ENCODE measurements at places on chromosomes 7 and 10. TPM values are rescaled to one million over a fixed set of nuclear protein-coding genes. Genes with fewer than 3 reads are reported as not detected.
A peak's percentile ranks its signal among the peaks of the same experiment; 100 is the strongest.

The KLLN gene
- 0.52 TPM for polyA plus RNA-seq

The VWDE gene
- polyA plus RNA-seq: not detected

DNA sequence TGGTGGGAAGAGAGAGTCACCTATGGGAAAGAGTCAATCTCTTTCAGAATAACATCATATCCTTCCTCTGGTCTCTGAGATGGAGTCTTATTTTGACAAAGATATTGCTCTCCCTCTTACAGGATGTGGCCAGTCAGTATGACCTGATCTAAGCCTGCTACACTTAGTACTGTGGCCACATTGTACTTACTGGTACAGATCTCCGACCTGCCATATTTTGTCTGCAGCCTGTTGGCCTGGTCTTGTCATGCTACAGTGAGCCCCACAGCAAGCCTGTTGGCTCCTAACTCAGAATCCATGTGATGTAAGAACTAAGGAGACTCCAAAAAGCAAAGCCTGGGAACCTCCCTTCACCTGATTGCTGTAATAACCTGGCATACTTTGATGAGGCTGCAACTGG, 377.8 kb downstream of the SFMBT2 start:
- DNase-seq: no peak

The LMTK2 gene
- polyA plus RNA-seq: 2.9 TPM

GRCh38 chr10:73509695-73510094, 13.9 kb upstream of the PPP3CB start:
- no peak for DNase-seq

DNA sequence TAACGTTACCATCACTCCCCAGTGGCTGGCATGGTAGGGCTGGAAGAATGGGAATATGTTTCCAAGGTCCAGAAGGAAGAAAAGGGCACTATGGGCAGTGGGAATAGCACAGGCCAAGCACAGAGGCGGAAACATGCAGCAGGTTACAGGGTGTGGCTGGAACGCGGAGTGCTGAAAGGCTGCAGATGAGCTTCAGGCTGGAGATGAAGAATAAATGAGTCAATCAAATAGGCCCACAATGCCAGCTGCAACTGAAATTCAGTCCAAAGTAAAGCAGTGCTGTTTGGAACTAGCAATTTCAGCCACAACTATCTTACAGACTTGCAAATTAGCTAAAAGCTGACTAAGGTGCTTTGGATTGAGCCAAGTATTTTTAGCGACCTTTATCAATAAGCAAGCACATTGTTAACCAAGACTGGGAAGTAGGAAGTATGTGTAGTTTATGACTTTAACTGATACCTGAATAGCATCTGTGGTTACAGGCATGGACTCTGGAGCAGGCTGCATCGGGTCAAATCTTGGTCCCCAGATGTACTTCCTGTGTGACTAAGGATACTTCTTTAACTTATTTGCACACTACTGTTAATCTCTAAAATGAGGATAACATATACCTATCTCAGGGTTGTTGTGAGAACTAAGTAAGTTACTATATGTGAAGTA, 77.5 kb upstream of the CTTNBP2 start:
- no peak for DNase-seq

The NME8 gene
- 1.5 TPM for polyA plus RNA-seq

DNA sequence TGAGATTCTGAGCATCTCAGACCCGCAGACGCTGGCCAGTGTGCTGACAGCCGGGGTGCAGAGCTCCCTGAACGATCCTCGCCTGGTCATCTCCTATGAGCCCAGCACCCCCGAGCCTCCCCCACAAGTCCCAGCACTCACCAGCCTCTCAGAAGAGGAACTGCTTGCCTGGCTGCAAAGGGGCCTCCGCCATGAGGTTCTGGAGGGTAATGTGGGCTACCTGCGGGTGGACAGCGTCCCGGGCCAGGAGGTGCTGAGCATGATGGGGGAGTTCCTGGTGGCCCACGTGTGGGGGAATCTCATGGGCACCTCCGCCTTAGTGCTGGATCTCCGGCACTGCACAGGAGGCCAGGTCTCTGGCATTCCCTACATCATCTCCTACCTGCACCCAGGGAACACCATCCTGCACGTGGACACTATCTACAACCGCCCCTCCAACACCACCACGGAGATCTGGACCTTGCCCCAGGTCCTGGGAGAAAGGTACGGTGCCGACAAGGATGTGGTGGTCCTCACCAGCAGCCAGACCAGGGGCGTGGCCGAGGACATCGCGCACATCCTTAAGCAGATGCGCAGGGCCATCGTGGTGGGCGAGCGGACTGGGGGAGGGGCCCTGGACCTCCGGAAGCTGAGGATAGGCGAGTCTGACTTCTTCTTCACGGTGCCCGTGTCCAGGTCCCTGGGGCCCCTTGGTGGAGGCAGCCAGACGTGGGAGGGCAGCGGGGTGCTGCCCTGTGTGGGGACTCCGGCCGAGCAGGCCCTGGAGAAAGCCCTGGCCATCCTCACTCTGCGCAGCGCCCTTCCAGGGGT, 703 bp downstream of the RBP3 start:
- DNase-seq: peak; percentile 71

DNA sequence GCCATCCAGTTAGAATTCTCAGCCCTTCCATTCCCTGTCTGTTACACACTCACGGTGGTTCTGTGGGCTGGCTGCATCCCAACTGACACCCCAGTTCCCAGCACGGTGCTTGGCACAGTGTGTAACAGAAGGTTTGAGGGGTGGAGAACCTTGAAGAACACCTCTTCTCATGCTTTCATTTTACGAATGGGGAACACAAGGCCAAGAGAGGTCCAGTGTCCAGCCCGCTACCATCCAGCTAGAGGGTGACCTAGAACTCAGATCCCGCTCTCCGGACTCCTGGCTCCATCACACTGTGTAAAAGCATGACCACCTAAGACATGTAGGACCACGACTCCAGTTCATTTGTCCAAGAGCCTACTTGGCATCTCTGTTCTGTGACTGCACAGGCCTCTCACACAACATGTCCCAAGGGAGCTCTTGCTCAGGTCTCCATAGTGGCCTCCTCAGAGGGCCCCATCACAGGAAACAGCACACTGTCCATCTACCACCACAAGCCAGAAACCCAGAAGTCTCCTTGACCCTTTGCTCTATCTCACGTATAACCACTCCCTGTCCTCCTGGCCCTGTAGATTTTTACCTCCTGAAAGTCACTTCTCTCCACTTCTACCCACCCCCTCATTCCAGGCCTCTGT, 2.8 kb upstream of the CDH23 start:
- DNase-seq: no peak

GRCh38 chr7:142459551-142459963, 201.7 kb upstream of the PRSS58 start:
- DNase-seq: no peak

The MMP21 gene
- polyA plus RNA-seq: 0.19 TPM

DNA sequence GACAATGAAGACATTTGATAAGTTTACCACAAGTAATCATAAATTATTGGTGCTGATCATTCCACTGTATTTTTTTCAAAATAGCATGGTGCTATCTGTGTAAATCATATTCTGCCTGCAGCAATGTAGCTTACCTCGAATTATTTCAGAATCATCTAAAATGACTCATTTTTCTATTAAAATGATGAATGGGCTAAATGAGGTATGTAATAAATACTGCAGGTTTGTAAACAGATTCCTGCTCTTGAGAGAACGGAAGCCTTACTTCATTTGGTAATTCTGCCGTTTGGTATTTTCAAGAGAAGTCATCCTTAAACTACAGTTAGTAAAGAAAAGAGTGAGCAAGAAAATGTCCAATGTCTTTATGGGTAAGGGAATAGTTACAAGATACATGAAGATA, 115.9 kb downstream of the CHCHD3 start:
- DNase-seq: no peak

- DNase-seq: peak; percentile 18
Measured at GRCh38 chr7:24724451-24725190, 32.6 kb downstream of the GSDME start.

GRCh38 chr7:157425761-157426160, 89.0 kb downstream of the DNAJB6 start:
- DNase-seq: peak; percentile 47

GRCh38 chr10:71978988-71979691, 14.9 kb downstream of the CHST3 start:
- peak; percentile 51 for DNase-seq

- DNase-seq: no peak
Measured at GRCh38 chr7:132078891-132079735, 497.2 kb downstream of the PLXNA4 start.

DNA sequence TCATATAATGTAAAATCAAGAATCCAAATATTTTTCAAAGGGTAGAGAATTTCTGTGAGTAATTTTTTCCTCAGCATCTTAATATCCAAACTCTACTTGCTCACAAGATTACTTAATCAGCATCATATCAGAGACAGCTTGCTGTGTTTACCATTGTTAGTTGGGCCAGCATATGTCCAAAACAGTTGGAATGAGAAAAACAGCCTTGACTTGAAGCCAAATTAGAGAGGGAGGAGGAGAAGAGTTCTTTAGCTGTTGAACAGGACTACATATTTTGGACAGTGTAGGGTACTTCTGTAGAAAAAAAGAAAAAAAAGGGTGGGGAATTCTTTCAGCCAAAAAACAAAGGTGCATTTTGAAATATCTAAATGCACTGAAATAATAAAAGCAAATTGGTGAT, 69.8 kb downstream of the HDAC9 start:
- DNase-seq: no peak

DNA sequence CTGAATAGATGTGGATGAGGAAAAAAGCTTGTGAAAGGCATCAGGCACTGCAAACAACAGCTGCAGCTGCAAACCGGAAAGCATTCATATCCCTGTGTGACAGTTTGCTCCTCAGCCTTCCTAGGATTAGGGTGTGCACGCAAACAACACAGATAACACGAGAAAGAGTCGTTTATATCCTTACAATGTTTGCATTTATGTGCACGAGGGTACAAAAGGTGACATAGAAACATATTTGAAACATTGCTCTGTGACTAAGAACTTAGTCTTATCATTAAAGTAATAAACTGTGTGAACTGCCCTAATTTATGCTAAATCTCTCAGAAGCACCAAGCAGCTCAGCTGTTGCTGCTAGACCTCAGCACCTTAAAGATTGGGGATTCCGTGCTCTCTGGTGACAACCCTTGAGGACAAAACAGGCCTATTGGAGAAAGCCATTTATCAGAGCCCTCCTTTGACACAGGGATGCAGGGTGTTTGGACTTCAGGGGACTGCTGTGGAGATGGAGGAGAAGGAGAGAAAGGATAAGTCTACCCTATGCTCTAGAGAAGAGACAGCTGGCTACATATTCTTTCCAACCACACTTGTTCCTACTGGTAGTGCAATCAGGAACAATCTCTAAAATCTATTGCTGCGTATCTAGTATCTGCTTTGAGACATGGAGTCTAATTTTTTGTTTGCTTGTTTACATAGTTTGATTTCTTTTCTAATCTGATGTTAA, 176.2 kb downstream of the GNAT3 start:
- DNase-seq: no peak

DNA sequence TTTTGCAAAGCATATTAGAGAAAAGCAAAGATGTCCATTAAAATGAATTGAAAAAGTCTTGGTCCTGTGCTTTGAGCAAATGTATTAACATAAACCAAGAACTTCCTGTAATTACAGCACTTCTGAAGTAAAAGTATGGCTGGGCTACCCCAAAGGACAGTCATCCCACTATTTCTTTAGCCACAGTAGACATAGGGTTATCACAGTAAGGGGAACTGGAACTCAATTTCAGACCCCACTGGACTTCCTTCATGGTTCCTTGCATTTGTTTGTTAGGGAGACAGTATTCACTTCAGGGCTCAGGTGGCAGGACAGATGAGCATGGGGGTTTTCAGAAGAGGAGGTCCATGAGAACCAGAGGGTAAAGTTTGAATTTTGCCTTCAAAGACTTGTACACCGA, 203.1 kb upstream of the PDE1C start:
- no peak for DNase-seq

DNA sequence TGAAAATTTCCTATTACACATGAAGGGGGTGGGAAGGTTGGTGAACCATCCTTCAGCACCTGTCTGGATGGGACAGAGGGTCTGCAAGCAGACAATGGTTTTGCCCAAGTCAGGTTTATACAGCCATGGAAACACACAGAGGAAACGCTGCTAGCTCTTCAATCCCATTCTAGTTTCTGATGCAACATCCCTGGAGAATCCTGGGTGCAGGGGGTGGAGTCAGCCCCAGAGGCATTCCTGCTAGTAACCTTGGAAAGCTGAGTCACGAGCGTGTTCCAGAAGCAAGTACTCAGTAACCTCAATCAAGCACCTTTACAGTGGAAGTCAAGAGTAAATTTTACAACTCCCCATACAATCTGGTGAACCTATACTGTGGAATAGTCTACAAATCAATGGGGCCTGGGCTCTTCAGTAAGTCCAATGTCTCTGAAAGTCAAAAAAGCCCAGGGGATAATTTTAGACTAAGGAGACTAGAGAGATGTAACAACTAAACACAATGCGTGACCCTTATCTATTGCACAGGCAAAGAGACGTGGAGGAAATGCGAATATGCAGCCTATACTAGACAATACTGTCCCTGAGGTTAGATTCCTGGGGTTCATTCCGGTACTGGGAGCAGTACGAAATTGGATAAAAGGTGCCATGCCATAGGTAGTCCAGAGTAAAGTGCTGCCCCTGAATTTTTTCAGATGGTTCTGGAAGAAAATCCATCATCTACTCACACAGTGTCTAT, 95.4 kb downstream of the ZRANB1 start:
- DNase-seq: no peak

DNA sequence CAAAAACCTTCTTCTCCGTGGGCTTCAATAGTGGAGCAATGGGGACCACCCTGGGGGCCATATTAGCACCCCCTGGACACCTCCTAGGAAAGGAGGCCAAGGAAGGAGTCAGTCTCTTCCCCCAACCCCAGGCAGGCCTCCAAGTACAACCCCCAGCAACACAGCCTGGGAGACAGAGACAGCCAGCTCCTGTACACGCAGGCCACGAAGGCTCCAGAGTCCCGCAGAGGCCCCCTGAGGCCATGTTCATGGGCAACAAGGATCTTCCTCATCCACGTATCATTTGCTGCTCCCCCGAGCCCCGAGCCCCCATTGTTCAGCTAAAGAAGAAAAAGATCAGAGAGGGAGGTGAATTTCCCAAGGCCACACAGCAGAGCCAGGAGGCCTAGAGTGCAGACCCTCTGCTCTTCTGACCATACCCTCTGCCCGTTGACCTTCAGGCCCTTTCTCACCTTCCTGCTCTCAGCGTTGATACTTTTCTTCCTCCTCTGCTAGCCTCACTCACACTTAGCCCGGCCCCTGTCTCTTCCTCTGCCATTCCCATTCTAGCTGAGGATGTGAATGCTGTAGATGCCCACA, 35.9 kb upstream of the MYL10 start:
- DNase-seq: no peak

The SPDYE8 gene
- polyA plus RNA-seq: not detected

The PKD1L1 gene
- polyA plus RNA-seq: 1.1 TPM

The SNCG gene
- polyA plus RNA-seq: 127 TPM

- no peak for DNase-seq
Measured at GRCh38 chr7:54995610-54996363, 23.0 kb upstream of the EGFR start.

GRCh38 chr7:144011458-144012230, 11.5 kb downstream of the OR6B1 start:
- no peak for DNase-seq

Data from spleen (tissue), 13 donors.